ENCODE measurements at places on chromosomes 5 and 9.

DNA sequence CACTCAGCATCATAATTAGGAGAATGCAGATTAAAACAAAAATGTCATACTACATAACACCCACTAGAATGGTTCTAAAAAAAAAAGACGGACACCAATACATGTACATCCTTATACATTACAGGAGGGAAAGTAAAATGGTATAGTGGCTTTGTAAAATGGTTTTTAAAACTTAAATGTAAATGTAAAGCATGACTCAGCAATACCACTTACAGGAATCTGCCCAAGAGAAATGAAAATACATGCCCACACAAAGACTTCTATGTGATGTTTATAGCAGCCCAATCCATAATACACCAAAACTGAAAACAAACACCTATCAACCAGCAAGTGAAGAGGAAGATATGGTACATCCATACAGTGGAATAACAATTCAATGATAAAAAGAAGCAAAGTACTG lies 939.1 kb upstream of the ACO1 start:
- no peak for DNase-seq

DNA sequence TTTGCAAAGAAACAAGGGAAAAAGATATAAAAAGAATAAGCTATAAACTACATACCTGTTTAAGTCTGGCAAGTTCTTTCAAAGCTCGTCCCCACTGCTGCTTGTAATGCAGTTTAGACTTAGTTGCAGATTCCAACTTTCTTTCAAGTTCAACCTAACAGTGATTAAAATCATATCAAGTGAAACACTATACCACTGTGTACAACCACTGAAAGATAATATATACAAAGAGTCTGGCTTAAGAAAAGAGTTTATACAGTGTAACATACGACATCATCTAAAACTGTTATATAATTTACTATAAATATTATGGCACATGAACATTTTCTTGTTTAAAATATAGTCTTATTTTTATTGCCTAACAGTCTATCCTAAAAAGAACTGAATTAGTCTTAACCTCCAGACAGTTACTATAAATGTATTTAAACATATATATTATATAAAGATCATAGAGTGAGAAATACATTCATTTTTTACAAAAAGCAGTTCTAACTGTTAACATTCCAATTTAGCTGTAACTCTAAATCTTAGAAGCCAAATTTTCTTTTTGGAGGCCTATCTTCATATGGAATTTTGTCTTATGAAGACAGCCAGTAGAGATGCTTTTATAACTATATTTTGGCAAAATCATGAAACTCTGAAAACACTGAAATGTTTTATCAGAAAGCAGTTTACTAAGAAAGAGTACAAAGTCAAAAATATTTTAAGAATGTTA lies 58.6 kb downstream of the CEP120 start:
- no peak for DNase-seq

- DNase-seq = peak; percentile 38
Measured at GRCh38 chr5:134289509-134290113, 63.7 kb upstream of the PPP2CA start.

DNA sequence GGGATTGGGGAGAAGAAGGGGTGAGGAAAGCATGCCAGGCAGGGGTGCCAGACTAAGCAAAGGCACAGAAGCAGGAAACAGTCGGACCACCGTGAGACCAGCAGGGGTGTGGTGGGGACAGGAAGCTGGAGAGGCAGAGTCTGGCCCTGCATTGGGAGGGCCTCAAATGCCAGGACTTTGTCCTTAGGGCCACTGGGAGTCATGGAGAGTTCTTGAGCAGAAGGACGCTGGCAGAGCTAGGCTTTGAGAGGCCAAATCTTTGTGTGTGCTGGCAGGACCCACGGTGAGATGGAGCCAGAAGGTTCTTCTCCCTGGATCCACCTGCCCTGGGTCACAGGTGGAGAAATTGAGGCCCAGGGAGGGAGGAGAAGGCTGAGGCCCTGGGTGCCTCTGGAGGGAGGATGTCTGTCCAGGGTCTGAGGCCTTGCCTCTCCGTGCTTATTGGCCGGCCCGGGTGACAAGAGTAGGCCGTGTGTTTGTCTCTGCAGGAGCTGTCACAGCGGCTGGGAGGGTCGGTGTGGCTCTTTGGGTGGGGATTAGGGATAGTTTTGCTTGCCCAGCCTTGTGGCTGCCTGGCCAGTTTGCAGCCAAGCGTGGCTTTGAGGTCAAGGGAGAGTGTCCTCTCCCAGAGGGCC lies 1.8 kb upstream of the ENG start:
- DNase-seq = no peak

- no peak for DNase-seq
Measured at GRCh38 chr5:14842117-14842516, 29.5 kb downstream of the ANKH start.

DNA sequence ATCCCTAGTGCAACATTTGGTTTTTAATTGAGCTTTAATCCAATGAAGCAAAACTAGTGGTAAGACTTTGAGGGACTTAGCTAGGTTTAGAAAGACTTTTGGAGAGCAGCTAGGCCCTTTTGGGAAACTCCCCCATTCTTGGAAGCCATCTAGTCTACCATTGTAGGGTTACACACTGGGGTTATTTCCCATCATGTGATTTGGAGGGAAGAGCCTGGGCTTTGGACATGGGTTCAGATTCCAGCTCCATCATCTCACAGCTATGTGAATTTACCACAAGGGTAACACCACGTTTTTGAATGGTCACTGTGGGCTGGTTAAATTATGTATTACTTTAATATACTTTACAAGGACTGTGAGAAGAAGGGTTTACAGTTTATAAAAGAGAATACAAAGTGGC lies 18.3 kb upstream of the TNFSF15 start:
- no peak for DNase-seq

DNA sequence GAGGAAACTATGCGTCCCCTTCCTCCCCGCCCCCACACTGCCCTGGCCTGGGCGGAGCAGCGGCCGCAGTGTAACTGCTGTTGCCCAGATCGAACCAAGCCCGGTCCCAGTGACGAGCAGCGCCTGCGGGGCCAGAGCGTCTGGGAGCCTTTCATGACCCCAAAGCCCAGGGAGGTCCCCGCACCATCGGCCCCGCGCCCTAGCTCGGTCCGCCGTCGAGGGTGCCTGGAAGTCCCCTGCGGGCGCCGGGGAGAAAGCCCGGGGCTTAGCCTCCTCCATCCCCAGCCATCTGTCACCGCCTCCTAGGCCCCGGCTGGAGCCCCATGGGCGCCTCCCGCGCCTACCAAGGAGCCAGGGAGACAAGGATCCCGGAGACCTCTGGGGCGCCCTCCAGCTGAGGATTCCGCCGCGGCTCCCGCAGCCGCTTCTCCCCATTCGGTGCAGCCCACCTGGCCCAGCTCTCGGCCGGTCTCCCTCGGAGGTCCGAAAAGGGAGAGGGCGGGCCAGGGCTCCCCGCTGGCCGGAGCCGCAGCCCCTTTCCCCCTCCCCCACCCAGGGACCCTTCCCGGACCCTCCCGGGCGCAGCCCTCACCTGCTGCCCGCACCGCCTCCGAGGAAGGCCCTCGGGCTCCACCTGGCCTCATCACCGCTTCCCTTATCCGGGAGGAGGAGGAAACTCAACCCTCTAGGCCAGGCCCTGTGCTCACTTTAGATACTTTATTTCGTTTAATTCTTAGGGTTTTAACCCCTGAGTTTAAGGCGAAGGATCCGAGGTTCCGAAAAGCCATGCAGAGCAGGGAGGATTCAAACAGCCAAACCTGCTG lies 45.6 kb downstream of the APTX start:
- DNase-seq = no peak

DNA sequence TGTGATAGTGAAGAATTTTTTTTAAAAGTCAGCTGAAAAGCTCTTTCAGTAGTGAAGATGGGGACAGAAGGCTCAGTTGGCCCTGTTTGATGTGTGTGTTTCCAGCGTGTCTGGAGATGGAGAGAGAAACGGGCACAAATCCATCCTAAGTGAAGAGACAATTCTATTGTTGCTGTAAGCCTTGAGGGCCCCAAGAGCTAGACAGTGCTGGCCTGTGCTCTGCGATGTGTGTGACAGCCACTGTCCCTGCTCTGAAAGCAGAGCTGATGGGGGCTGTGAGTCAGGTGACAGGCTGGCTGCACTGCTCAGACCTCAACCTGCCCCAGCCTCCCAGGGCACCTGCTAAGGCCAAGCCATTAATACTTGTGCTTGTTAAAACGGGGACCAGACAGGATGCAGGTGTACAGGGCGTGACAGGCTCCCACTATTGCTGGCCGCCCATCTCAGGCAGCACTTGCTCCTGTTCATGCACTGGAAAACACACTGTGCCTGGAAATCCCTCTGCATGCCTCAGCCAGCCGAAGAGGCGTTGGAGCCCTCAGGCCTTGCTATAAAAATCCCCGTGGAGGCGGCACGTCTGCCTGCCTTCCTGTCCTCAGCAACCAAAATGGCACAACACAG lies 44.6 kb upstream of the SEMA4D start:
- no peak for DNase-seq

GRCh38 chr5:126752081-126752785 lies 24.7 kb upstream of the LMNB1 start:
- no peak for DNase-seq

GRCh38 chr9:97740848-97741821 lies 44.0 kb upstream of the XPA start:
- DNase-seq = no peak

GRCh38 chr5:97243353-97243752 lies 60.3 kb upstream of the RIOK2 start:
- DNase-seq = no peak

DNA sequence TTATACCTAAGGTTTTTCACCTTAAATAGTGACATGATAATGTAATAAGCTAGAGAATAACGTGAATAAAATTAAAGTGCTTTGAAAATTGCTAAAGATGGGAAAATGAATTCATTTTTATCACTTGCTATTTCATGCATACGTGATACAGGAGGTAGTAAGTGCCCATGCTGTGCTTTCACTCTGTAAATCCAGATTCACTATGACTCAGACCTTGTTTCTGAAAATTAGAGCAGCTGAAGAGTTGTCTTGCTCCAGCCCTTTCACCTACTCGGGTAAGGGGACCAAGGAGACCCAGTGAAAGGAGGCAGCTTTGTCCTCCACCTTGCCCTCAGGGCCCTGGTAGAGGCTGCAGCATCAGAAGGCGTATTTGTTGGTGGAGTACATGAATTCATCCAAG lies 87.9 kb downstream of the ANKH start:
- no peak for DNase-seq

DNA sequence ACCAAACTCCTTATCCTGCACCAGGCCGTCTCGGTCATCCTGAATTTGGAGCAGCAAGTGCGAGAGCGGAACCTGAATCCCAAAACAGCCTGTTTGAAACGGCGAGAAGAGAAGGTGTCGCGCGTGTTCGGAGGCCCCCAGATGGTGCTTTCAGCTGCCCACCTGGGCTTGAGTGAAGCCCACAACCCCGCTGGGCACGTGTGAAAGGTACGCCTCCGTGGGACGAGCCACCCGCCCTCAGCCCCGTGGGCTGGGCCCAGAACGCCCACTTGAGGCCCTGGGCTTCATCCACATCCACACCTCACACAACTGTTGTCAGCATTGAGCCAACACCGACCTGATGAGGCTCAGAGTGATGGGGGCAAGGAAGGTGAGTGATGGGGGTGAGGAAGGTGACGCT lies 72.8 kb downstream of the INSL6 start:
- DNase-seq = no peak

- DNase-seq = no peak
Measured at GRCh38 chr5:103703617-103704016, 141.0 kb upstream of the NUDT12 start.

DNA sequence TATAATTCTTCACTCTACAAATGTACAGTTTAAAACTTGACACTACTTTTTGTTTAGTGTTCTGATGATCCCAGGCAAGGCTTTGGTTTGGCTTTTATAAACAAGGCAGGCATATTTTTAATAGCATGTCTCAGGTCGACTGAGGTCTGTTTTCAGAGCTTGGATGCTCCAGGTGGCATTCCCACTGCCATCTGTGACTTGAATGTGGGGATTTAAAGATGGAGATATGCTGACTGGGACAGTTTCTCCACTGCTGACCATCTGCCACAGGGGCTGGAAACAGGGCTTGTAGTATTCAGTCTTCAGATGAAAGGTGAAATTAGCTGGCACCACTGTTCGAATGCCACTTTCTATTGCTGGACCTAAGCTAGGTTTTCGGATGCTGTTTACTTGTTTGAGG lies 1266.2 kb upstream of the CDH18 start:
- DNase-seq = no peak

- no peak for DNase-seq
Measured at GRCh38 chr9:4923580-4924544, 61.2 kb upstream of the JAK2 start.

DNA sequence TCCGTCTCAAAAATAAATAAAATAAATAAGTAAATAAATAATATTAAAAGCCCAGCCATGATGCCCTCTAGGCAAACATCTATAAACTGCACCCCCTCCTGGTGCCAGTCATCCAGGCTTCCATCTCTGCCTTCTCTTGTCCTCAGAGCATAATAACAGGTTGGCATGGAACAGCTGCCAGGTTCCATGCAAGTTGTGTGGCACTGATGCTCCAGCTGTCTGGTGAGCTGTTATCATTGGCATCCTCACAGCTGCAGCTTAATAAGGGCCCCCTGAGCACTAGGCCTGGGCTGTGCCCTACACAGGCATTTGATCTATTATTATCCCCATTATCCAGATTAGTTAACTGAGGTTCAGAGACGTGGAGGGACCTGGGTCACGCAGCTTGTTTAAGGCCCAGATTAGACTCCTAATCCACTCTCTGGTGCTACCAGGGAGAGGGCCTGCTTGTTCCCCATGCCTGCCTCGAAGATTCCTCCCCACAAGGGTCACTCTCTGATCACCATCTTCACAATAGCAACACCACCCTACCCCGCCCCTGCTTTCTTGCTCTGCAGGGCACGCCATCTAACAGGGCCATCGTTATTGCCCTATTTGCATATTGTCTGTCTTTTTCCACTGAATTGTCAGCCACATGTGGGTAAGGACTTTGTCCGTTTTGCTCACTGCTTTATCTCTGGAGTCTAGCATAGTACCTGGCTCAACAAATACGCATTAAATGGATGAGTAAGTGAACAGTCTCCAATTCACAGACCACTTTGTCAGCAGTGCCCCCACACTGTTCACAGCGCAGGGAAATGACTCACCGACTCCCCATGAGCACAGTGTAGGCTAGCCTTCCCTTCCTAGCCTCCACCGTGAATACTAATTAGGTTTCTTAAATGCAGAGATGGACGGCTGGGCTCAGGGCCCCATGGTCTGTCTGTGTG lies 1.5 kb upstream of the DNM1 start:
- DNase-seq = peak; percentile 45

DNA sequence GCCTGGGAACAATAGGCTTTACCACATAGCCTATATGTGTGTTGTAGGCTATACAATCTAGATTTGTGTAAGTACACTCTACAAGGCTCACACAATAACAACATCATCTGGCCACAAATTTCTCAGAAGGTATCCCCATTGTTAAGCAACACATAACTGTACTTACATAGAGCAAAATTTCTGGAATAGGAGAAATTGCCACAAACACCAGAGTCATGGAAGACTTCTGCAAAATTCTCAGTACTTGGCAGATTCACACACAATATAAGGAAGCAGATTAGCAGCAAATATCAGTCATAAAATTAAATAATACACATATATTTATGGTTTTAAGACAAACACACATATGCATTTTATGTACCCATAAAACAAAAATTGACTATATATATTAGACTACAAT lies 16.4 kb downstream of the GNAQ start:
- no peak for DNase-seq
